GM18507 (cell line): ENCODE measurements at places on chromosomes 6 and 20.

DNA sequence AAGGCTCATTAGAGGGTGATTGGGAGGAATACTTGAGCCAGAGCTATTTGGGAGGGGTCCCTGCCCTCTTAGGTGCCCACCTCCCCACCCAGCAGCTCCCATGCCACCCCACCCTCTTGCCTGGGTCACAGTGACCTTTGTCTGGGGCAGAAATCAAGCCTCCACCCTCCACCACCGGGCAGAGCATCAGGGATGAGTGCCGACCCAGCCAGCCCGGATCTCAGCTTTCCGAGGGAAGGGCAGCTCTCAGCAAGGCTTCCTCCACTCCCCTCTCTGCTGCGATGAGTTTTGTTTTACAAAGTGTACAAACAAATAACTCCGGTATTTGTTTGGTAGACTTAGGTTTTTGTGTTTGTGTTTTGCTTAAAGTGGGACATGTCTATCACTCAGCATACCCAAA is 136.7 kb upstream of the CST7 start:
- no peak for DNase-seq

DNA sequence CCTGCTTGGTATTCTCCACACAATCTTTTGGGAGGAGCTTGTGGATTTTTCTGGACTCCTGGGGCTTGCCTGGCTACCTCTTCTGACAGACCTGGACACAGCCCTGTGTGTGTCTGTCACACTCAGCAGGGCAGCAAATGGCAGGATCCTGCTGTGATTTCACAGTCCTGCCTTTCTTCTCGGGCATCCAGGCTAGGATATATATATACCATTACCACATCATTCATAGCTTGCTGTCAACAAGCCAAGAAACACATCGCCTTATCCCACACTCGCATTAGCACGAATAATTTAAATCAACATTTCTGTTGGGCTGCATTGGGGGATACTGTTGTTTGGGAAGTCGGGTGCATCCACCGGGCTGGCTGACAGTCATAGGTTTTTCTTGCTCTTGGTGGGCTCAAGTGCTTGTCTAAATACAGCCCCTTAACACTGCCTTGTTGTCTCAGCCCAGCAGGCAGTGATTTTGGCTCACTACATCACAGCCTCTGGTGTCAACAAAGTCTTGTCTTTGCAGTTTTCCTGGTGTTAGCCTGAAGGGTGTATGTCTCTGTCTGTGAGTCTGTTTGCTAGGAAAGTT is 154.9 kb upstream of the FERMT1 start:
- no peak for DNase-seq

DNA sequence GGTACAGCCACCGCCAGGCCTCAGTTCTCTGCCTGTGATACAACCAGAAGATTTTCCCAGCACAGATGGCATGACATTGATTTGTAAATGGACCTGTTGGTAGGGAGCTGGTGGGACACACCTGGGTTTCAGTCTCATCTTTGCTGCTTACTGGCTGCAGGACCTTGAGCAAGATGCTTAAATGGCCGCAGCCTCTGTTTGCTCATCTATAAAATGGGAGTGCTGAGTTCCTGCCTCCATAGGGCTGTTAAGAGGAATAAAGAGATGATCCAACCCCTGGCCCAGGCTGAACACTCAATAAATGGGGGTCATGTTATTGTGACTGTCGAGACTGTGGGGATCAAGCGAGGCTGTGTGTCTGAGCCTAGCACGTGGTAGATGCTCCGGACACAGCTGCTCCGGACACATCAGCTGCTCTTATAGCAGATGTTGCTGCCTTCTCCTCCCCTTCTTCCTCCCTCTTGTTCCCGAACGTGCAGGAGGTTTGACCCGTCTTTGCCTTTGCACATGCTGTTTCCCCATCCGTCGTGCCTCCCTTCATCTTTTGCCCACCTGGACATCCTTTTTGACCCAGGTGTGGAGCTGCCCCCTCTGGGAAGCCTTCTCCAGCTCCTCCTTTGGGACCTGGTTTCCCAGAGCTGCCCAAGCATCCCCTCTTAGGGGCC is 29.2 kb downstream of the DLGAP4 start:
- no peak for DNase-seq

DNA sequence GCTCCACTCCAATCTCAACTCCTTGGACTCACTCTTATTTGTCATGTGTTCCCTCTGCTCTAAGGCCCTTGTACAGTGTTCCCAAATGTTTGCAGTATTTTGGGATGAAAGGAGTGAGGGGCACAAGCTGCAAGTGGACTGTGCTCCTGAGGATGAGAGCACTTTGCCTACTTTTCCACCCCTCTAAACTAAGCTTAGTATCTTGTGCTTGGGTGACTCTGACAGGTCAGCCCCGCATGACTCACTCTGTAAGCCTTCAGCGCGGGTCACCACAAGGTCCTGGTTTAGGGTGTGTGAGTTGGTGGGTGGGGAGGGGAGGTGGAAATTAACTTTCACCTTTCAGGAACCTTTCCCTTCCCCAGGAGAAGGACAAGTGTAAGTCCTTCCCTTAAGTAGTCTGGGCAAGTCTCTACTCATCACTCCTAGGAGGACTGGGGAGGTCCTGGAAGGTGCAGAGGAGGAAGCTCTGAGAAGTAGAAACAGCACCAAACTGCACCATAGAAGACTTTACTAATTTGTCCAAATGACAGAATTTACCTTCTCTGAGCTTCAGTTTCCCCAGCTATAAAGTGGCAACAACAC is 68.8 kb upstream of the EPB41L1 start:
- DNase-seq = no peak

- DNase-seq = no peak
Observed at GRCh38 chr6:155329460-155330132, 15.3 kb upstream of the TFB1M start.

GRCh38 chr6:28383235-28384142 is 16.1 kb downstream of the ZSCAN12 start:
- peak; percentile 62 for DNase-seq

GRCh38 chr6:142804490-142804889 is 140.5 kb downstream of the HIVEP2 start:
- DNase-seq = no peak

- DNase-seq = no peak
Observed at GRCh38 chr20:12838261-12838866, 170.4 kb upstream of the SPTLC3 start.

GRCh38 chr6:23412770-23413169 is 713.2 kb upstream of the NRSN1 start:
- DNase-seq = no peak

DNA sequence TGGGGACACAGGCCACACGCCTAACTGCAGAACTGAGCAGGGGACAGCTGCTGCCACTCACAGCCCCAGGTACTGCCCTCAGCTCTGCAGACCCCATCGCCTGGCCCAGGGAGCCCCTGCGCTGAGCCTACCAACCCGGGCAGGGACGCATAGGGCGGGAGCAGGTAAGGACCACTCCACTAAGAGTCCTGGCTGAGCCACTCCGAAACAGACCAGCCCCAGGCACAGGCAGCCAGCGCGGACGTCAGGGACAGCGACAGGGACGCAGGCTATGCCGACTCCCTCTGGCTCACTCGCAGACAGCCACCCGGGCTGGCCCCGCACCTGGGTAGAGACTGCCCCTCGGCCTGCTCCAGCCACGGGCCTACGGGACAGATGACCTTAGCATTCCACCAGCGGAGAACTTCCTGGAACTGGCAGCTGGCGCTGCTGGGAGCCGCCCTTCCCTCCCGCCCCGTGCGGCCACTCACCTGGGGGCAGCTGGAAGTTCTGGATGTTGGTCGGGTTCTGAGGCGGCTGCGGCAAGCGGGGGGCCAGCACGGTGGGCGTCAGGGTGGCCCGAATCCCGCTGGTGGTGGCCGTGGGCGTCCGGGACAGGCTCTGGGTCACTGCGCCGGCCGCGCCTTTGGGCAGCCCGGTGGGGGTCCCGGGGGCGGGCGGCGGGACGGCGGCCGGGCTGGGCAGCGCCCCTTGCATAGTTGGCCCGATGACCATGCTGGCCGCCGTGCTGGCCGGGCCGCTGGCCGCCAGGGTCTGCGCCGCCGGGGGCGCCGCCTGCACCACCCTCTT is 1.5 kb downstream of the TAF4 start:
- DNase-seq = no peak

- DNase-seq = no peak
Observed at GRCh38 chr6:159109391-159109790, 59.8 kb upstream of the FNDC1 start.

- no peak for DNase-seq
Observed at GRCh38 chr6:52183131-52183713, 3.0 kb upstream of the IL17A start.

- DNase-seq = no peak
Observed at GRCh38 chr6:74451953-74452352, 753.9 kb downstream of the COL12A1 start.

- DNase-seq = no peak
Observed at GRCh38 chr6:94041945-94042709, 622.8 kb upstream of the EPHA7 start.

GRCh38 chr20:61053889-61054288 is 198.2 kb upstream of the CDH4 start:
- DNase-seq = no peak

DNA sequence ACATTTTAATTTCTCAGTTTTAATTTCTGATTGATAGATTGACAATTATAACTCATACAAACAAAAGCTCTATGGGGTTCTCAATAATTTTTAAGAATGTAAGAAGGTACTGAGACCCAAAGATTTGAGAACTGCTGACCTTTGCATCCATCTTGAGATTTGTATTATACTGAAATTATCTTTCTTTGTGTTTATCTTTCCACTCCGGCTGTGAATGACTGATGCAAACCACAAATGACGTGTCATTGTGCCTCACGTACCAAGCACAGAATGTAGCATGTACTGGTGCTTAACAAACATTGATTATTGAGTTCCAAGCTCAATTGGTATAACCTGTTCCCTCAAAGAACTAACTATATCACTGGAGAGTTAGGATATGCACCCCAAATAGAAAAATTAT is 152.1 kb upstream of the SMLR1 start:
- no peak for DNase-seq

- DNase-seq = no peak
Observed at GRCh38 chr20:39676857-39677391, 714.8 kb downstream of the DHX35 start.

DNA sequence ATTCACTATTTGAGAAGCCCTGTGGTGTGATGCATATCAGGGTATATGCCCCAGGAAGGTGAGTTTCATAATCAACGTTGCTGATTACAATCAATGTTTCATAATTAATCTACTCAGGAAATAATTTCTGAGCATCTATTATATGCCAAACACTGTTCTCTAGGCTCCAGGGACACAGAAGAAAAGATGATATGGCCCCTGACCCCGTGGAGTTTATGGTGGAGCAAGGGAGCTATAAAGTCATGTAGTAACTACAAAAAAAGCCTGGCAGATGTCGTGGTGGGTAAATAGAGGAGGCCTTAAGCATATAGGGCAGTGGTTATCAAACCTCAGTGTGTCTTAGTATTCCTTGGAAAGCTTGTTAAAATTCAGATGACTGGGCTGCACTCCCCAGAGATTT is 40.1 kb upstream of the BCAS1 start:
- DNase-seq = no peak
